Naive thymus-derived CD8-positive, alpha-beta T cell (primary cell): ENCODE measurements at places on chromosomes 5 and 9. TPM values are rescaled to one million over a fixed set of nuclear protein-coding genes. Genes with fewer than 3 reads are reported as not detected.

ACOT12 gene
- not detected for polyA plus RNA-seq

- H3K27ac ChIP-seq, result no peak overlapping the region
- no peak for DNase-seq
- no peaks in the 10 kb centered on the region for H3K27me3 ChIP-seq
- H3K4me1 ChIP-seq, result no peaks in the 10 kb centered on the region
Observed at GRCh38 chr9:96071076-96071814, 195.8 kb downstream of the ERCC6L2 start.

FBXL7 gene
- not detected for polyA plus RNA-seq

GRCh38 chr9:129544761-129545160 lies 76.1 kb downstream of the C9orf50 start:
- H3K27me3 ChIP-seq, result peaks cover 19% of the 10 kb centered on the region
- peaks cover 7% of the 10 kb centered on the region for H3K4me1 ChIP-seq
- no peak for DNase-seq
- H3K27ac ChIP-seq, result no peak overlapping the region
- no peaks in the 10 kb centered on the region for H3K36me3 ChIP-seq

PRR7 gene
- 20.6 TPM for polyA plus RNA-seq
